Activated CD4-positive, CD25-positive, alpha-beta regulatory T cell (primary cell): ENCODE measurements at places on chromosomes 6 and 20.

GRCh38 chr6:27096834-27097511 lies 150.5 kb upstream of the PRSS16 start:
- DNase-seq = no peak

GRCh38 chr6:30843611-30843998 lies 40.7 kb upstream of the DDR1 start:
- no peak for DNase-seq

DNA sequence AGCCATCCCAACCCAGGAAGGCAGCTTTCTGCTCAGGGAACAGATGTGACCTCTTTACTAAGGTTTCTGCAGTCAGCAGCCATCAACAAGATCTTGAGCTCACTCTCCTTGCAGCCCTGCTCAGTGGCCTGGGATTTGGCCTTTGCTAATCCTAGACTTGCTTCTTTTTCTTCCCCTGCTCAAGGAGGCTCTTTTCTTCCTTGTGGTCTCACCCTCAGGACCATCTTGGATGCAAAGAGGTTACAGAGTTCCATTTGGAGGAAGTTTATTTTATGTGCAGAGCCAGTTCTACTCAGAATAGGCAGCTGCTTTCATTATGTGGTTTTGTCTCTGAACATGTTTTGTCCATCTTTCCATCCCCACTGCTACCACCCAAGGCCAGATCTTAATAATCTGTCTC lies 49.3 kb downstream of the RALY start:
- DNase-seq = no peak

GRCh38 chr6:137964876-137965275 lies 97.8 kb downstream of the TNFAIP3 start:
- DNase-seq = no peak

- DNase-seq = no peak
Observed at GRCh38 chr6:163252061-163252591, 162.4 kb upstream of the QKI start.

DNA sequence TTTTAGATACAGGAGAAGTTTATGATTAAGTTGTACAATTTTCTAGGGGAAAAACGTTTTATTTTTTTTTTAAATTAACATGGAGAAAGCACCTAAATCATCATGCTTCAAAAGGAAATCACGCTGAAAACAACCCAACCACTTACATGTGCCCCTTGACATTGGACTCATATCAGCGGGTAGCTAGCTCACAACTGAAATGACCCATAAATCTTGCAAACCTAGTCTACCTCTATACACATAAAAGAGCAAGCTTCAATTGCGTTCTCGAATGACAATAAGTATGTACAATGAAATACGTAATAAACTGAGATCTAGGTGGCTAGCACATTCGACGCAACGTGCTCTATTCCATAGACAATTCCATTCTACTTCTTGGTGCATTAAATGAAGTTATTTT lies 722.9 kb upstream of the AGPAT4 start:
- no peak for DNase-seq

DNA sequence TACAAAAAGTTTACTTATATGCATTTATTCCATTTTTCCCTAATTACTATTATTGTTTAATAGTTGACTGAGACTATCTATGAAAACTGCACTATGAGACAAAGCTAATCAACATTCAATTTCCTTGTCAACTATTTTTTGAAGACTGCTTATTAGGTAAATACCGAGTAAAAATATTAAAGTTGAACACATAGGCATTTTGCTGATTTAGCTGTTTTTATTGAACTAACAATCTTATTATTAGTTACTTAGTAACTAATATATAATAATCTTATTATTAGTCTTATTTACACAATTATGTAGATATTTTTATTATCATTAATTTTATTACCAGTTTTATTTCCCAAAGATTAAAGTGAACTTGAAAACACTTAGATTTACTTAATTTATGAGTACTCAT lies 728.8 kb downstream of the TENT5A start:
- DNase-seq = no peak

GRCh38 chr6:143689852-143690251 lies 12.1 kb downstream of the PHACTR2 start:
- DNase-seq = no peak

GRCh38 chr6:29730575-29731126 lies 7.4 kb downstream of the HLA-F start:
- no peak for DNase-seq

GRCh38 chr6:130680116-130680515 lies 147.1 kb upstream of the SMLR1 start:
- DNase-seq = no peak

DNA sequence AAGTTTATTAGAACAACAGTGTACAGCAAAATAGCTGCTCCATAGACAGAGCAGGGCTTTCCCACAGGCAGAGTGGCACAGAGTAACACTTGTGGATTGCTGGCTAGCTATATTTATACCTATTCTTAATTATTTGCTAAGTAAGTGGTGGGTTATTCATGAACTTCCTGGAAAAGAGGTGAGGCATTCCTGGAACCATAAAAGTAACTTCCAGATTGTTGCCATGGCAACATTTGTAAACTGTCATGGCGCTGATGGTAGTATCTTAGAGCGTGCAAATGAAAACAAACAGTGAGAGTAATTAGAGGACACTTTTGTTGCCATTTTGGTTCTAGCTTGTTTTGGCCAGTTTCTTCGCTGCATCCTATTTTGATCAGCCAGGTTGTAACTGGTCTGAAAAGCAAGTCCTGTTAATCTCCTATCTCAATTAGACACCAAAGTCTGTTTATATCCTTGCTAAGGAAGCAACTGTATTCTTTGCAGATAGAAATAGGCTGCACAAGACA lies 23.9 kb downstream of the DEFB114 start:
- DNase-seq = no peak

GRCh38 chr6:127120023-127120786 lies 1.7 kb downstream of the RSPO3 start:
- no peak for DNase-seq

DNA sequence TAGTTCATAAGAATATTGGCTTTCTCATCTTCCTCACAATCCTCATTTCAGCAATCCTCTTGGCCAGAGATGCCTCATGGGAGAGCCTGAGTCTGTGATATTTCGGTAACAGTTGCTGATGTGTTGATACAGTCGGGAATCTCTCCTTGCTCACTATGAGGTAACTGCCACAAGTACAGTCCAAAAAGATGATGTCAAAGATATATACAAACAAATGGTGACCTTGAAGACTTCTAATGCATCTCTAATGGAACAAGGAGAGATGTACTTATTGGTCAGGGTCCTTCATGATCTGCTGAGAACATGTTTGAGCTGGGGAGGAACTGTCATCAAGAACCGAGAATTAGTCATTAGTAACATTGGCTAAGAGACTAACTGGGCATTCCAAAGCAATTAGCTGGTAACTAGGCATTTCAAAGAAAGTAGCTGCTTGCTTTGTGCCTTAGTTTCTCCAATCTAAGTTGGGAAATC lies 56.1 kb downstream of the FILIP1 start:
- DNase-seq = no peak

DNA sequence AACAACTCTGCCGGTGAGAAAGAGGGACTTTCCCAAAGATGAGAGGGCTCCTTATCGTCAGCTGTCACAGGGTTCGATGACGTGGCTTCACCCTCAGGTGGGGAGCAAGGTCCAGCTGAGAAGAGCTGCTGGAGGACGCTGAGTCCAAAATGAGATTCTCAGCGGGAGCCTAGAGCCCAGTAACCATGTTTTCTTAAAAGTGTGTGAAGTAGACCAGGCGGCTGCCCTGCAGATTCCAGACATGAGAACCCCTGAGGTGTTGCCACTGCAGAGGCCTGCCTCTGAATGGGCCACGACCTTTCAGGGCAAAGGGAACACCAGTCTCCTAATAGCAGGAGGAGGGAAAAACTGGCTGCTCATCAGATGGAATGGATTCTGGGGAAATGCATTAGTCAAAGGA lies 375.1 kb downstream of the BTBD9 start:
- DNase-seq = no peak

DNA sequence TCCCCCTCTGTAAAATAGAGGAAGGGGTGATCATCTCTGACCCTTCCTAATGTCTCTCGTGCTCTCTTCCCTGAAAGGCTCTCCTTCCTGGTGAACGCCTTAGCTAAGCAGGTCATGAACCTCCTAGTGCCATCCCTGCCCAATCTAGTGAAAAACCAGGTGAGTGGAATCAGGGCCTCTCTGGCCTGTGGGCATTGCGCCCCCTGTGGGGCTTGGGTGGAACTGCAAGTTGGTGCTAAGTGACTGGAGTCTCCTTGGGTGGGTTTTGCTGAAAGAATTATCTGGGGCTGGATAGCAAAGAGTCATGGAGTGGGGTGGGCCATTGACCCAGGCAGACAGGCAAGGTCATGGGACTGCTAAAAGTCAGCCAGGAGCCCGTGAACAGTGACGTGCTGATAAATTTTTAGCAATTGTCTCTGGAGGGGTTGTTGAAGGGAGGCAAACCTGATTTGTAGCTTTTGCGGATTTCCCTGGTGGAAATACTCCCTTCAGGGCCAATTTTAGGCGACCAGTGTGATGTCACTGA lies 8.9 kb downstream of the BPIFB1 start:
- peak; percentile 57 for DNase-seq

DNA sequence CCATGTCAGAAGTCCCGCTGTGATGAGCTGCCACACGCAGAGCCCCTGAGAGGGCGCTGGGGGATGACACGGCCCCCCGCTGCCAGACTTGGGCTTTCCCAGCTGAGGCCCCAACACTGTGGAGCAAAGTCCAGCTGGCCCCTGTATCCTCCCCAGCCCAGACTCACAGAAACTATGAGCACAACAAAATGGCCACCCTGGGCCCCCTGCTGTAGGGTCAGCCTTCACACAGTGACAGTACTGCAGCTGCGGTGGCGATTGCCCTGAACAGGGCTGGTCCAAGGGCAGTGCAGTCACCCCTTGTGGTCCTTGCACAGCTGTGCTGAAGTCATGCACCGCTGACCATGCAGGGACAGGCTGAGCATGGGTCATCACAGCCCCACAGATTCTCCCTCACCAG lies 78.2 kb upstream of the CST7 start:
- DNase-seq = no peak

- DNase-seq = no peak
Observed at GRCh38 chr20:44097521-44098255, 89.3 kb downstream of the JPH2 start.

GRCh38 chr6:135013211-135013610 lies 41.4 kb downstream of the HBS1L start:
- DNase-seq = no peak

- no peak for DNase-seq
Observed at GRCh38 chr20:9110365-9110764, 41.5 kb downstream of the PLCB4 start.
